ENCODE measurements at places on chromosomes 13 and 19.
A peak's percentile ranks its signal among the peaks of the same experiment; 100 is the strongest.

DNA sequence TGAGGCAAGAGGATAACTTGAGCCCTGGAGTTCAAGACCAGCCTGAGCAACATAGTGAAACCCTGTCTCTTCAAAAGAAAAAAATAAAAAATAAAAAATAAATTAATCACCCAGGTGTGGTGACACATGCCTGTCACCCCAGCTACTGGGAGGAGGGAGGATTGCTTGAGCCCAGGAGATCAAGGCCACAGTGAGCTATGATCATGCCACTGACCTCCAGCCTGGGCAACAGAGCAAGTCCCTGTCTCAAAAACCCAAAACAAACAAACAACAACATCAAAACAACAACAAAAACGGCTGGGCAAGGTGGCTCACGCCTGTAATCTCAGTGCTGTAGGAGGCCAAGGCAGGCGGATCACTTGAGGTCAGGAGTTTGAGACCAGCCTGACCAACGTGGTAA is 4.3 kb upstream of the SLC39A3 start:
- DNase-seq, result no peak

GRCh38 chr19:4338441-4339355 is at the start of gene STAP2:
Gene STAP2 (minus strand): TSS chr19:4338827. CDS start chr19:4338753, 74 bp downstream.
- no peak for DNase-seq

DNA sequence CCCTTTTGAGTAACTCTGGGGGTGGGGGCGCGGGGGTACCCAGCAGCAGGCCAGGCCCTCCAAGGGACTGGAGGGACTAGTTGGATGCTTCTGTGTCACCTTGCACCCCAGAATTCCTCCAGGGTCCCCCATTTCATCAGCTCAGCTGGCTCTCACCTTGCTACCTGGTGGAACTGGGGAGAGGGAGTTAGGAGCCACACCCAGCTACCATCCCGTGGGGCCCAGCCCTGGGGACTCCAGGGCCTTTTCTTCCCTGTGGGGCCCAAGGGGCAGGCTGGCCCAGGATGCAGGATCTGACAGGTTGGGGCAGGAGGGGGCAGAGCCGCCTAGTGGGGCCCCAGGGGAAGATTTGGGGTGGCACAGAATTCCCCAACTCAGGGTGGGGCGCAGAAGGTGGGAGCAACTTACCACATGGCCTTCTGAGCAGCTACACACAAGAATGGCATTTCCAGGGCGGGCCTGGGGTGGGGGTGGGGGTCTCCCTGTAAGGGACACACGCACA is 32.8 kb upstream of the NANOS3 start:
- DNase-seq, result no peak

DNA sequence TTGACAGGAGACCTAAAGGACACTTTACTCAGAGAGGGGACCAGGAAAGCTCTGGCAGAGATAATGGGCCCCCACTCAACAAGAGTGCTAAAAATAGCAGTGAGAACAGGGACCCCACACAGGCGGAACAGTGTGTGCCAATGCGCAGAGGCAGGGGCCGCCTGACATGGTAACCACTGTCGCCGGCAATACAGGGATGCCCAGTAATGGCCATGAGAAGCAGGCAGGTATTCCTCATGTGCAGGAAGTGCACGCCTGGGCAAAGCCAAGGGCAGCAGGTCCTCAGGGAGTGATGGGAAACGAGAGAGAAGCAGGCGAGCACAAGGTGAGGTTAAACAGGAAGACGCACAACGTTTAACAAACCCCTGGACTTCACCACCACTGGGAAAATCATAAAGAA is 757.1 kb downstream of the LIG4 start:
- DNase-seq, result no peak

GRCh38 chr19:42529248-42529764 is 1.0 kb upstream of the CEACAM1 start:
- peak; percentile 63 for DNase-seq

- no peak for DNase-seq
Observed at GRCh38 chr19:42989851-42990250, 36.4 kb downstream of the PSG11 start.

DNA sequence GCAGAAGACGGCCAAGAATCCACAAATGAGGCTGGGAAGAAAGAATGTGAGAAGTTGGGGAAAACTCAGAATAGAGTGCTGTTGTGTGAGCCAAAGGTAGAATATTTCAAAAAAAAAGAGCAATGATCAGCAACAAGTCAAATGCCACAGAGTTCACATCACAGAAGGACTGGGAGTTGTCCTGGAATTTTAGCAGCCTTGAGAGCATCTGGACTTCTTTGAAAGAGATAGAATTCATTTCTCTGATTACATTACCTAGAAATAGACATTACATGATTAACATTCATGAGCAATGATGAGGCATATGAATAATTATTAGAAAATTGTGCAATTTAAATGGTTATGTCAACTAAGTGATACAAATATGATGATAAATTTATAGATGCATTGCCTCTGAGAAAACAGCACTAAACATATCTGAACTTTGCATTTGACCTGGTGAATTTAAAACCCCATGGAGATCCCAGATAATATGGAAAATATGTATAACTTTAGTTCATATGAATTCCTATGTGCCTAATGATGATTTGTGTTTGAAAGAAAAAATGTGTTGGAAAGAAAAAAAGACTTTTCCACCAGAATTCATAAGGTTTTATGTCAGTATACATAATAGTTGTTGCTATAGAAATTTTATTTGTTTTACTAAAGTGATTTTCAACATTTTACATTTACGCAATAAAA is 186.2 kb downstream of the POSTN start:
- DNase-seq, result no peak

DNA sequence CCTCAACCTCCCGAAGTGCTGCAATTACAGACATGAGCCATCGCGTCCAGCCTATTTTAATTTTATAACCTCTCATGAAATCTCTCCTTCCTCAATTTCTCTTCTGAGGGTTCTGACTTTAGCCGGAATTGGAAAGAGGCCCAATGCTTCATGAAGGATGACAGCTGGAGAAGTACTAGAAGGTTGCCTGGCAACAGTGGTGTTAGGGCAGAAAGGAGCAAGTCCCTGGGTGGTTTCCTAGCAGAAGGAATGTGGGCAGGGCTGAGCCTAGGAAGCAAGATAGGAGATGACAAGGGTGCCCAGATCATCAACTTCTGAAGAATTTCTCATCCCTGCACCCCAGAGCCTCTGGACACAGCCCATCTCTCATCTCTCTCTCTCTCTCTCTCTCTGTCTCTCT is 25.8 kb downstream of the CACNG6 start:
- DNase-seq, result no peak

GRCh38 chr13:109087916-109088623 is 458.7 kb downstream of the MYO16 start:
- no peak for DNase-seq
